GF-D8 (cell line): ENCODE measurements at places on chromosomes 11 and 22.

DNA sequence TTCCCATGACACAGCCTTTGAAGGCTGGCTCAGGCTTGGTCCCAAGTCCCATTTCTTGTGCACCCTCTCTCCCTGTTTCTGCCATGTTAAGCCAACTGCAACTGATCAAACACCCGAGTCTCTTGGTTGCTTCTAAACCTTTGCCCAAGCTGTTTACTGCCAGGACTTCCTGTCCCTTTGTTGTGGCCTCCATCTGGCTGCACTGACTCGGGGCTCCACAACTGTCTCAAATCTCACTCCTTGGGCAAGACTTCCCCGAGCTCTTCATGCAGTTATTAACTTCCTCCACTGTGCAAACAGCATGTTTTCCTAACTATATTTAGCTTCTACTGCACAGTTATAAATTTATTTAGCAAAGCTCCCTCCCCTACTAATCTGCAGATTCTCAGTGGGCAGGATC, 4.3 kb downstream of the VPREB1 start:
- DNase-seq = peak; percentile 55

DNA sequence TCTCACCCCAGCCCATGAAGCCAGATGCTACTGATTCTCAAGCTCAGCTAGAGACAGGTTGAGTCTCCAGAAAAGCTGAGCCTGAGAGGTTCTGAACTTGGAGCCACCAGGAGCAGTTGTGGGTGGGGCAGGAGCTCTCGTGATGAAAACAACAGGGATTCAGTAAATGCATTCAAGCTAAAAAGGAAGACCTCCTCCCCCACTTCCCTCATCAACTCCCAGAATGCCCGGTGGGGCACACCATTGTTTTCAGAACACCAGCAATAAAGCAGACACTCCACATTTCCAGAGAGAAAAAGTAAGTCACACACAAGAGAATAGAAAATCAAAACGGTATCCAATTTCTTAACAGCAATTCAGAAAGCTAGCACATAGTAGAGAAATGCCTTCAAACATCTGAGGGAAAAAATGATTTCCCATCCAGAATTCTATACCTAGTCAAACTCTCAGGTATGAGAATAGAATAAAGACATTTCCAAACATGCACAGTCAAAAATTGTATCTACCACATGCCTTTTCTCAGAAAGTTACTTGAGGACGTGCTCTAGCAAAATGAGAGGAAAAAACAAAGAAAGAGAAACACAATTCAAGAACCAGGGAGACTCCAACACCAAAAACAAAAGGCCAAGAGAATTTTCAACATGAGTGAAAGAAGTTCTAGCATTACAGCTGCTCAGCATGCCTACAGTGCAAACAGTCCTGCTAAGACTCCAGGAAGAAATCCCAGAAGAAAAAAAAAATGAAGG, 56.8 kb downstream of the CDKN1C start:
- no peak for DNase-seq

DNA sequence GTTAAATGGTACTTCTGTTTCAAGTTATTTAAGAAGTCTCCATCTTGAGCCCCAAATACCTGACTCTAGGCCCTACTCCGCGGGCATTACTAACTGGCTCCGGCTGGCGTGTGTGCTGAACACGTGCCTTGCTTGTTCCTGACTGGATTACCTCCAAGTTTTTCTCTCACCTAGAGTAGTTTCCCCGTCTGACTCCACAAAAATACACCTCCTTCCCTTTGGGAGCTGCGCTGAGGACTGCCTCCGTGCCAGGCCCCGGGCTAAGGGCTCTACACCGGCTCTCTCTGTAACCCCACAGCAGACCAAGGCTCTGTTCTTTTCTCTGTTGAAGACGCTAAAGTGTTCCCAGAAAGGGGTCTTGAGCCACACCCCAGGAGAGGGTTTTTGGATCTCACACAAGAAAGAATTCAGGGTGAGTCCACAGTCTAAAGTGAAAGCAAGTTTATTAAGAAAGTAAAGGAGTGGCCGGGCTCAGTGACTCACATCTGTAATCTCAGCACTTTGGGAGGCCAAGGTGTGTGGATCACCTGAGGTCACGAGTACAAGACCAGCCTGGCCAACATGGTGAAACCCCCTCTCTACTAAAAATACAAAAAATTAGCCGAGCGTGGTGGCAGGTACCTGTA, 61.8 kb downstream of the ANO1 start:
- no peak for DNase-seq

- no peak for DNase-seq
Measured at GRCh38 chr11:45853332-45854219, 6.3 kb downstream of the CRY2 start.

GRCh38 chr11:1782031-1782590, 18.4 kb upstream of the CTSD start:
- DNase-seq = peak; percentile 1
